Large intestine (tissue), 12 donors: ENCODE measurements at places on chromosomes 4 and X. TPM values are rescaled to one million over a fixed set of nuclear protein-coding genes. Genes with fewer than 3 reads are reported as not detected.

GRCh38 chr4:129645461-129645860 lies 549.5 kb downstream of the C4orf33 start:
- DNase-seq: no peak

DNA sequence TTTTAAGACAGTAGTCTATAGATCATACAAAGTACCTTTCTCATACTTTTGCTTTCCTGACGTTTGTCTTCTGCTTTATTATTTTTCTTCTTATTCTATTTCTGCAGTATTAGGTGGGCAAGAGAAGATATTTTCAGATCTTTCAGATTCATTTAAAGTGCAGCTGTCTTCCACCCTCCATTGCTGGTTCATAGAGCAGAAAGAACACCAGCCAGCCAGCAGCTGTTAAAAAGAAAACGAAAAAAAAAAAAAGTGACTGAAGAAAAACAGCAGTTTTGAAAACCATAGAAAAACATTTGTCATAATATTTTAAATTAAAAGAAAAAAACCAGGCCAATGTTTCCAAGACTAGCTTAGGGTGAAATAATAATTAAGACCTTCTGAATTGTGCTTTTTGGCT lies 42.9 kb downstream of the SMAD1 start:
- no peak for DNase-seq

DNA sequence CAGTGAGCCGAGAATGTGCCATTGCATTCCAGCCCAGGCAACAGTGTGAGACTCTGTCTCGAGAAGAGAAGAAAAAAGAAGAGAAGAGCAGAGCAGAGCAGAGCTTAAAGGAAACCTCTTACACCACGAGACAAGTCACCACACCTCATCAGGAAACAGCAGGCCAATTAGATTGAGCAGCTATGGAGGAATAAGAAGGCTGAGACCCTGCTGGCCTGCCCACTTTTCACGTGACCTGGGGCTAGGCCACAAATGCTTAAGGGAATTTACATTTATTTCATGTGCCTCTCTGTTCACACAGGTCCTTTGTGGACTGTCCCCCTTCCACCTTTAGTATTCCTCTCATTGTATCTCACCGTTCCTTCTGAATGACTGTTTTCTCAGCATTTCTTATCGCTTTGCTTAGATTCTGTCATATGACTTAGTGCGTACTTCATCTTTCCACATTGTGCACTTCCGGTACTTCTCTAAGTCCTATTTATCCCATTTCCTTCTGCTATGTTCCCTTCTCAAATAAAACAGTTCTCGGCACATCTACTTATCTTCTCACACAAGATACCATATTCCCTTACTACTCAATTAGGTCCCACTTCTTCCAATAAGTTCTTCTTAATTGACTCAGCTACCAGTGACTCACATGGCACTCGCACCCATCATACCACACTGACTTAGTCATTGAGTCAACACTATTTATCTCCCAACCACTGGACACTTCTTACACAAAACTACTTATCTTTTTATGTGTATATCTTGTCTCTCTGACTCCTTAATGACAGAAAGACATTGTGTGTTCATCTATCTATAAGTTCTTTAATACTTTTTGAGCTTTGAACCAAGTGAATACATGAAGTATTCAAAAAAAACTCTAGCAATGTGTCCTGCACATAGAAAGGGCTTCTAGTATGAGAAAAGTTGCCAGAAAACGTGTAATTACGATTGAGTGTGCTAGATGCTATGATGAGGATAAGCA lies 11.0 kb downstream of the CUL4B start:
- peak; percentile 38 for DNase-seq

DNA sequence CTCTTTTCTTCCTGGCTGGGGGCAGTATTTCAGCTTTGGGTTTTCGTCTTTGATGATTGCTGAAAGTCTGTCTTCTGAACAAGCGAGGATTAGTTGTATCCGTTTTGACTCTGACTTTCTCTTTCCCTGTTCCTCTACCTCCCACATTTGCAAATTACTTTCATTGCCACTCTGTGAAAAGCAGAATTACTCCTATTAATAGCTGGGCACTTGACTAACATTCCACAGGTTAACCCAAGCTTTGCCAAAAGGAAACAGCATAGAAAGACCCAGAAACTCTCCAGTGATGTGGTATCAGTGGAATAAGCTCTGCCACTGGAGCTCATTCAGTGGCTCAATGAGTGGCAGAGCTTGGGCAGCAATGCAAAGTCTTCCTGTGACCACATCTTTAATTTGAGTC lies 238.9 kb downstream of the PALLD start:
- no peak for DNase-seq

DNA sequence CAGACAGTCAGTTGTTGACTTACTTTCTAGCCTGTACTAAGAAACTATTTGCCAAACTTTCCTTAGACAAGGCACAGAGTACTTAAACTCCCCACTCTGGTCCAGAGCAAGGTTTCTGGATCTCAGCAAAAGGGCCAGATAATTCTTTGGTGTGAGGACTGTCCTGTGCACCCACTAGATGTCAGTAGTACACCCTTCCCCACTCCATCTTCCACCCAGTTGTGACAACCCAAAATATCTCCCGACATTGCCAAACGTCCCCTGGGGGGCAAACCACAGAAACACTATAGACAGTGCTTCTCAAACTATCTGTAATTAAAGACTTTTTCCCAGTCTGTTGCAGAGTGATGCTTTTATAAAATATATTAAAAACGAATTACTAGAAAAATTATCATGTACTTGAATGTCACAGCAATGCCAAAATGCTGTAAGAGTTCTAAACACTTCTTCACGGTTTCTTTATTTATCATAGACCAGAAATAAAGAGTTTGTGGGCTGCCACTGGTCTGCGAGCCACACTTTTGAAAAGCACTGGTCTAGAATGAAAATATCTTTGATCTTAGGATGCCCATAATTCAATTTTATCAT lies 203.5 kb downstream of the PRDM5 start:
- no peak for DNase-seq

- DNase-seq: no peak
These were observed 392.3 kb downstream of the CENPC start for GRCh38 chr4:67152976-67153375.

- no peak for DNase-seq
These were observed 746.9 kb downstream of the FAT4 start for GRCh38 chr4:126061655-126062054.

- DNase-seq: no peak
These were observed 1149.2 kb downstream of the PCDH18 start for GRCh38 chr4:136383082-136383481.

- DNase-seq: no peak
These were observed 528.6 kb downstream of the IL15 start for GRCh38 chr4:142164767-142165500.

DNA sequence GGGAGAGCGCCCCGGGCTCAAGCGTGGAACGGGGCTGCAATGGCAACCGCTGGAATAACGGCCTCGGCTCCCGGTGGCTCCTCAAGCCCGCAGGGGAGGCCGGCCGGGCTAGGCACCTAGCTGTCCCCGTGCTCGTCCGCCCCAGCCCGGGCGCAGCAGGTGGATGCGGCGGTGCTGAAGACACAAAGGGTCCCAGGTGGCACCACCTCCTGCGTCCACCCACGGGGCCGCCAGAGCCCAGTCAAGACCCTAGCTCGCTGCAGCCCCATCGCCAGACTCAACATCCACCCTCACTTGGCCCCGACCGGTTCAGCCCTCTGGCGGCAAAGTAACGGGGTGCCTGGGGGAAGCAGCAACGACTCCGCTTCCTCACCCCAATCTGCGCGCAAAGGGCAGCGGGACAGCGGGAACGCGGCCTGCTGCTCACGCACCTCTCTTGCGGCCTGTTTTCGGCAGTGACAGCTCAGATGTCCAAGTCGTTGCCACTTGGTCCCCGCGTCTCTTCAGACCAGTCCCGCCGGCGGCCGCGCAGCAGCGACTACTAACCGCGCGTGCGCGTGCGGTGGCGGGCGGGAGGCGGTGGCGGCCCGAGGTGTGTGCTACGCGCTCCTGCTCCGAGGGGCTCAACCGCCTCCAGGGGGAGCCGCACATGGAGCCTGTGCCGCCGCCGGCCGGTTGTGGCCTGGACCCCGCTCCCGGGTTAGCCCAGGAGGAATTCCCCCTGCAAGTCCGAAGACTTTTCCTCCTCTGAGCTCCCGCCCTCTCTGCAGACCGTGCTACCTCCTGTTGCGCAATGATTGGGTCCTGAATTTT lies at the start of gene CLGN:
Gene CLGN (minus strand): TSS at position 543 of the 813 bp plus-strand sequence. CDS start 14,570 bp downstream, outside the sequence.
- DNase-seq: peak; percentile 70

GRCh38 chr4:112234952-112235609 lies 3.5 kb downstream of the AP1AR start:
- DNase-seq: peak; percentile 64

- DNase-seq: no peak
These were observed 180.7 kb downstream of the AR start for GRCh38 chrX:67724359-67725110.

- no peak for DNase-seq
These were observed 92.9 kb upstream of the GPRIN3 start for GRCh38 chr4:89400287-89401035.

DNA sequence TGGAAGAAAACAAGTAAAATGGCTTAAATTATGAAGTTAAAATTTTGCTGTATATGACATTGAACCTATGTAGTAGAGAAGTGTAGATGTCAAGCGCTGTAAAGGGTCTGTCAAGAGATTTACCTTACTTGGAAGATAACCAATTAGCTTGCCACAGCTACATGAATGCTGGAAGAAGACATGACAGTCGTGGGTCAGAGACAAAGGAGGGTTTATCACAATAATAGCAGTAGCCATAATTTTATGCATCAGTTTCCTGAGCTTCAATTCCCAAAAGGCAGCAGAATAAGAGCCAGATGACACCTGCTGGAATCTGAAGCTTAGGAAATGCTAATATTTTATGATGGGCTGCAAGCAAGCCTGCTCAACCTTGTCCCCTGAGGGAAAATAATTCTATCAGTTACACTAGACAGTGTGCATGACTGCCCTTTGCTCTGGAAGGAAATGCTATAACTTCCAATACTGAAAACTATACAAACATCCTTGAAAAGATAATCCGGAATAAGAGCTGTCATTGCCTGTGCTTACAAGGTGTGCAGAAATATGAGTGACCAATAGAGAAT lies 292.9 kb downstream of the PRDM5 start:
- DNase-seq: no peak

DNA sequence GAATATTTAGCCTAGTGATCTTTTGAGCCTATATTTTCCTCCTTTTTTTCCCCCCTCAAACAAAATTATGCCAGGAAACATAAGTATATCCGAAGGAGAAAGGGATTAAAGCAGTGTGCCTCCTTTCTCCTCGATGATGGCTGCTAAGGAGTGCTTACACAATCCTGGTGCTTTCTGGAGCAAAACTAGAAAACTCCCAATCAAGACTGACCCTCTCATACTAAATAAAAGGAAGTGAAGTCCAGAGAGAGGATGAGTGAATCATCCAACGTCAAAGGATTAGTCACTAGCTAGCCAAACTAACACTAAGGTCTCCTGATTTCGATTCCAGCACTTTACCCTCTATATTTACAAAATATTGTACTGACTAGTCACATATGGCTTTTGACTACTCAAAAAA lies 146.8 kb downstream of the PPP3CA start:
- DNase-seq: no peak

- DNase-seq: no peak
These were observed 731 bp upstream of the AMMECR1 start for GRCh38 chrX:110318664-110318968.

GRCh38 chr4:103075435-103075893 lies 1.1 kb downstream of the SLC9B2 start:
- peak; percentile 59 for DNase-seq

DNA sequence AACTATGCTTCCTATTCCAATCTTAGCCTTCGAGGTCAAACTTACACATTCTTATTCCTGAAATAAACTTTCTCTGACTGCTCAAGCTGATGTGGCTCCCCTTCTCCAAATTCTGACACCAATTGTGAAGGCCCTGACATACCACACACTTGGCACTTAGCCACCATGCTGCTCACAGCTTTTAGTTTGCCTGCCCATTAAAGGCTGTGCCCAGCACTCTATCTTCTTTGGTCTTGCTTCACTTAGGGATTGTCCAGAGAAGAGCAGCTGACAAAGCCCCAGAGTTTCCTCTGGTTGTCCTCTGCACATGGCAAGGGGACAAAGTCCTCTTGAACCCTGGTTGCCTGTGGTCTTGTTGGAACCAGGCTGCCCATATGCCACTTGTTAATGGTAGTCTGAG lies 126.1 kb downstream of the ARHGEF9 start:
- no peak for DNase-seq

DNA sequence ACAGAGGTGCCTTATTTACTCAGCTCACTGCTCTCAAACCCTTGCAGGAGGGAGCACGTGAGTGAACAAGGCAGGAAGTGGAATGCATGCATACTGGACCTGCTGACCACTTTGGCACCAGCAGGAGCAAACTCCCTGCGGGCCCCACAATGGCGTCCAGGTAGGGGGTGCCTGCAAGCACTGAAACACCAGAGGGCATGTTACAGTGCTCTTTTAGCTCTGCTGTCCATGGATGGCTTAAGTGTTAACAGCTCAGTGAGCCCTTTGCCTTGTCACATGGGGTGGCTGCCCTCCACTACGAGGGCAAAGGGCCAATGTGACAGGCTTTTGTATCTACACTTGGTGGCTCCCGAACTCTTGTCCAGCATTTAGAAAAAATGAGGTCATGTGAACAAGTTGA lies 199.5 kb upstream of the UGT8 start:
- DNase-seq: peak; percentile 80

GRCh38 chr4:26074712-26075430 lies 160.9 kb downstream of the SMIM20 start:
- DNase-seq: peak; percentile 31

- no peak for DNase-seq
These were observed 122.5 kb upstream of the DDIT4L start for GRCh38 chr4:100312615-100313350.

- DNase-seq: no peak
These were observed 57.3 kb upstream of the MXRA5 start for GRCh38 chrX:3403748-3404147.

- DNase-seq: peak; percentile 8
These were observed 22.9 kb downstream of the OCIAD1 start for GRCh38 chr4:48853604-48854394.

DNA sequence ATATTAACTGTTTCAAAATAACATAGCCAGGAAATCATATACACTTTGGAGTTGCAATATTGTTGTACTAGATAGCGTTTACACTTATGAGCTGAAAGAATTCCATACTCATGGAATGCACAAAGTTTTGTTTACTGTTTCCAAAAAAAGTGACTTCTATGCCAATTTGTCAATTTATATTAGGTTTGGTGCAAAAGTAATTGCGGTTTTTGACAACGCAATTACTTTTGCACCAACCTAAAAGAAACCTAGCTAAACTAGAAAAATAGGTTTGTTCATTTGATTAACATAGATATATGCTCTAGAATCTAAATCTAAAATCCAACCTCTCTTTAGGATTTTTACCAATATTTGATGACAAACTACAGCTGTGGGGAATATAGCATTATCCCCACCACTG lies 15.2 kb downstream of the RXFP1 start:
- no peak for DNase-seq

- no peak for DNase-seq
These were observed 103.2 kb downstream of the GC start for GRCh38 chr4:71680706-71681105.

GRCh38 chr4:153161226-153161963 lies 42.8 kb upstream of the TRIM2 start:
- DNase-seq: no peak

- no peak for DNase-seq
These were observed 4.7 kb downstream of the SPARCL1 start for GRCh38 chr4:87524456-87524855.

- DNase-seq: peak; percentile 78
These were observed 114.5 kb upstream of the ACSL4 start for GRCh38 chrX:109847257-109848187.

IDS gene
- 45.0 TPM for polyA plus RNA-seq

PHOX2B gene
- polyA plus RNA-seq: 16.7 TPM

NLGN4X gene
- polyA plus RNA-seq: 7.2 TPM

UGT2B15 gene
- 29.6 TPM for polyA plus RNA-seq

FGFRL1 gene
- polyA plus RNA-seq: 12.6 TPM
